Stimulated activated CD8-positive, alpha-beta memory T cell treated with anti-CD3 and anti-CD28 coated beads, Interleukin-4, amount 100 ng/mL, for 4 hours (primary cell): ENCODE measurements at places on chromosomes 12 and 14.

GRCh38 chr14:105142651-105143450, 25.7 kb downstream of the JAG2 start:
- no peak for DNase-seq

DNA sequence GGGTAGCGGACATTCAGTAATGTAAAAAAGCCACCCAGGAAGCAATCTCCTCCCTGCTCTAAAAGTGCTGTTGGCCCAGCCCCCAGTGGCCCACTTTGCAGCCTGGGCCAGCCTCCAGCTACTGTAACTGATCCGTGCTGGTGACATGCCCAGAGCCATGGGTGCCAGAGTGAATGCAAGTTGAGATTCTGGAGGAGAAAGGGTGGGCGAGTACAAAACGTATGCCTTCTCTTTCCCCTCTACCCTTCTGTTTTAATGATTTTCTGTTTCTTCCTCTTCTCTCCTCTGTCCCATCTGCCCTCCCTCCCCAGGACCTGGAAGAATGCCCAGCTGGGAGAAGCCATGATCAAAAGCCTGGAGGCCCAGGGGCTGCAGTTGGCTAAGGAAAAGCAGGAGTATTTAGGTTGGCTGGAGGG, 16.9 kb downstream of the PLEKHD1 start:
- DNase-seq: no peak

GRCh38 chr12:89593233-89593632, 67.4 kb upstream of the POC1B start:
- DNase-seq: no peak

GRCh38 chr14:34064349-34064748, 113.5 kb upstream of the EGLN3 start:
- DNase-seq: no peak

DNA sequence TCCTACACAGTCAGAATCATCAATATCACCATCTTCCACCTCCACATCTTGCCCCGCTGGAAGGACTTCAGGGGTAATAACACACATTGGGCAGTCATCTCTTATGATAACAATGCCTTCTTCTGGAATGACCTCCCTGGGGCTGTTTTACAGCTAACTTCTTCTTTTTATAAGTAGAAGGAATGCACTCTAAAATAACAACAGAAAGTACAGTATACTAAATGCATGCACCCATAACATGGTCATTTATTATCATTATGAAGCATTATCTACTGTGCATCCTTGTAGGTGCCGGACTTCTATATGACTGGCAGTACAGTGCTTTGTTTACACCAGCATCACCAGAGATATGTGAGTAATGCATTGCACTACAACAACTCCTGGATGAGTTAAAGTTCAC, 19.0 kb upstream of the NUAK1 start:
- DNase-seq: no peak

- no peak for DNase-seq
These were observed 17.1 kb upstream of the CTDSP2 start for GRCh38 chr12:57863676-57864075.

GRCh38 chr12:117685110-117685926, 283.5 kb downstream of the KSR2 start:
- no peak for DNase-seq
